ENCODE measurements at places on chromosomes 12 and 14. TPM values are rescaled to one million over a fixed set of nuclear protein-coding genes. Genes with fewer than 3 reads are reported as not detected.

ARHGAP9 gene
- 206 TPM for polyA plus RNA-seq

MLXIP gene
- 23.8 TPM for polyA plus RNA-seq

JPH4 gene
- polyA plus RNA-seq, result 0.08 TPM

FAM234B gene
- 2.6 TPM for polyA plus RNA-seq

ACADS gene
- 29.9 TPM for polyA plus RNA-seq

CLEC12A gene
- not detected for polyA plus RNA-seq

SMCO3 gene
- polyA plus RNA-seq, result 0.08 TPM

C12orf50 gene
- polyA plus RNA-seq, result not detected

FZD10 gene
- not detected for polyA plus RNA-seq

SERPINA1 gene
- polyA plus RNA-seq, result not detected

PRH2 gene
- polyA plus RNA-seq, result not detected

IL26 gene
- 0.30 TPM for polyA plus RNA-seq

ATN1 gene
- 1.1 TPM for polyA plus RNA-seq

IFT43 gene
- polyA plus RNA-seq, result 10.5 TPM

TAS2R8 gene
- not detected for polyA plus RNA-seq
